ENCODE measurements at places on chromosomes 2 and 18.
A peak's percentile ranks its signal among the peaks of the same experiment; 100 is the strongest.

DNA sequence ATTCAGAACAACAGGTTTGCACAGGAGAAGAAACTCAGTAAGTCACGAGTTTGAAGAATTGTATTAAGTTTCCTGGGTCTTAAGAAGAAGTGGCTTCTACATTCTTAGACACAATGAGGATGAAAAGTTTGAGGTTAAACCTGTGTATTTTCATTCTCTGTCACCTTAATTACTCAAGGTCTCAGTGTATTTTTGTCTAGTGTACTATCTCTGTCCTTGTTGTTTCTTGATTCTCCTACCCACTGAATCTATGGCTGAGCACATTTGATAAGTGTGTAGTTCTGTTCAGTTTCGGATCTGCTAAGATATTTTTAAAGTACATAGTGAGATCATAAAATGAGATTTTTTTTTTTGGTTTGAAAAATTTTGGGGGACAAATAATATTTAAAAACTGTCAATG lies 460.7 kb downstream of the NRXN1 start:
- DNase-seq: no peak

GRCh38 chr18:28690836-28691495 lies 514.0 kb upstream of the CDH2 start:
- DNase-seq: no peak

GRCh38 chr18:7575465-7576028 lies 8.4 kb downstream of the PTPRM start:
- no peak for DNase-seq

DNA sequence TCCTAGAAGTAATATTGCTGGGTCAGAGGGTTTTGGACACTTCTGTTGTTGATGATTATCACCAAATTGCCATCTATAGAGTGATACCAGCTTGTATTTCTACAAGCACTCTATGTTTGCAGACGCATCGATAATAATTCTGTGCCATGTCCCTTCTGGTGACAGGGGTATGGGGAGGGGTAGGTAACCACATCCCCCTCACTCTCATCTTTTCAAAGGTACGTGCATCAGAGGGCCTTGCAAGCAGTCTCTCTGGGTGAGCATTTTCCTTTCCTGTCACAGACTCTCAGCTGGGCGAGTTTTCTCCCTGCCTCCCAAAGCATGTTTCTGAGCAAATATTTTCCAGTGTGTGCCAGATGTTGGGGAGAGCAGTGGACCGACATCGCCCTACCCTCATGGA lies 98.0 kb downstream of the SMAD7 start:
- no peak for DNase-seq

GRCh38 chr2:36705326-36706020 lies 9.0 kb downstream of the VIT start:
- no peak for DNase-seq

DNA sequence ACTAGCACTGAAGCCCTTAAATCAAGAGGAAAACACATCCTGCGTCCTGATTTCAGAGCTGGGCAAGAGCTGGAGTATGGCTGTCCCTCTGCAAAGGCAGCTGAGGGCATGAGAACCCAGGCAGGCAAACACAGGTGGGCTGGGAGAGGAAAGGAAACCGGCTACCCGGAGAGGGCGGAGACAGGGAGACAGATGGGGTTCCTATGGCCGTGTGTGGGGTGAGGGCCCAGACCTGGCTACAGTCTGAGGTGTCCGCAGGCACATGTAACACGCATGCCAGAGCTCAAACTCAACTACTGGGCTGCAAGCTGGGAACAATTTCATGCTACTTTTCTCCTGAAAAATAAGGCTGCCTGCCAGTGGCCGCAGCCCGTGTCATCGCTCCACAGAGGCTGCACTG lies 2.7 kb downstream of the COPS9 start:
- DNase-seq: no peak

- DNase-seq: no peak
These were observed 70.3 kb upstream of the EPHA4 start for GRCh38 chr2:221642447-221642846.

GRCh38 chr18:3455090-3455635 lies 5.2 kb downstream of the TGIF1 start:
- DNase-seq: no peak

- no peak for DNase-seq
These were observed 111.5 kb upstream of the CNGA3 start for GRCh38 chr2:98234776-98235175.

GRCh38 chr2:36445185-36445866 lies 89.7 kb downstream of the CRIM1 start:
- no peak for DNase-seq

DNA sequence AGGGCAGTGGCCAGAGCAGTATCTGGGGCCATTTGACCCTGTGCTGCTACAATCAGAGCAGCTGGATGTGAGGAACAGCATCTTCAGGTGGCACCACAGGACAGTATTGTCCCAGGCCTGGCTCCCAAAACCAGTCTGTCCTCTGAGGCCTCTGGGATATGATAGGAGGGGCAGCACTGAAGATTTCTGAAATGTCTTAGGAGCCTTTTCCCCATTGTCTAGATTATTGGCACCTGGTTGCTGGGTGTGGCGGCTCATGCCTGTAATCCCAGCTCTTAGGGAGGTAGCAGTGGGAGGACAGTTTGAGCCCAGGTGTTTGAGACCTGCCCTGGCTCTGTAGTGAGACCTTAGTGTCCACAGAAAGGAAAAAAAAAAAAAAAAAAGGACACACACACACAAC lies 270.6 kb upstream of the FBXO11 start:
- no peak for DNase-seq

- peak; percentile 14 for DNase-seq
These were observed 35.0 kb upstream of the LRP1B start for GRCh38 chr2:142165790-142166189.

DNA sequence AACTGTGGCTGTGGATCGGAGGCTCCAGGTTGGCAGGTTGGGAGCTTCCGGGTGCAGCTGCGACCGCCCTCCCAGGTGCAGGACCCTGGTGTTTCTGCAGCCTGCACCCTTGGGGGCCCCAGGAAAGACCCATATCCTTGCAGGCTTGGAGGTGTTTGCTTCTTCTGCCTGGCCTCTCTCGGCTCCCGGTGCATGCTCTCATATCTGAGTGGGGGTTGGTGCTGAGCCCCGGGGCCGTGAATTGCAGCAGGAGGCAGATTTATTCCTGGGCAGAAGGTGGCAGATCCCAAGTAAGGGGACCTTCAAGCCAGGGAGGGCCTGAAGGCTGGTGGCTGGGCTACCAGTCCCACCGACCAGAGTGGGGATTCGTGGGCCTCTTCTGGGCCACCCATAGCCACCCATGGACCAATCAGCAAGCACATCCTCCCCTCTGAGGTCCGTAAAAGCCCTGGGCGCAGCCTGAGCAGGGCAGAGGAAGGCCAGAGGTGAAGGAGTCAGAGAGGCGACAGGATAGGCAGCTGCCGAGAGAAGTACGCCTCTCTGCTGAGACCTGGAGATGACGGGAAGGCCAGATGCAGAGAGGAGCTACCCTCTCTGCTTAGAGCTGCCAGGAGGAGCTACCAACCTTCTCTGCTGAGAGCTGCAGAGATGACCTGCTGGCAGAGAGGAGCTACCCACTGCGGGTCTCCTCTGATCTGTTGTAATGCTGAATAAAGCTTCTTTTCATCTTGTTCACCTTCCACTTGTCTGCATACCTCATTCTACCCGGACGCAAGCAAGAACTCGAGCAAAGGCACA lies 1279.0 kb upstream of the LRRTM1 start:
- no peak for DNase-seq

DNA sequence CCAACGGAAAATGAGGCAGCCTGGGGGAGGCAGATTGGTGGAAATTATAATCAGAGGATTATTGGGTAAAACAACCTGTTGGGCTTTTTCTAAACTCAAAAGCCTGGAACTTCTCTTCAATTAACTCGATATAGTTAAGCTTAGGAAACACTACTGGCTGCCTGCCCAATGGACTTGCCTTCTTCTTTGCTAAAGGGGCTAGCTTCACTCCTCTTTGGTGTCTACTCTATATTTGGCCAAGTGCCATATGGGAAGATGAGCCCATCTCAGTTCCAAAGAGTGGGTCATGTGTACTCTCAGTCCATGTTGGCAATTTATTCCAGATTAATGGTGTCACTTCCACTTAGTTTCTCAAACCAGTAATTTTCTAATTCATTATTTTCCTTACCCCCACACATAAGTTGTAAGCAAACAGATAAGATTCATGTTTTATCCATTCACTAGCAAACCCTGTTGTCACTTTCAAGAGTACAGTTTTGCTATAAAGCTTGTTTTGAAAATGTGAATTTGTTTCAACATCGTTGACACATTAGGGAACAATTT lies 34.3 kb downstream of the DARS1 start:
- no peak for DNase-seq

- no peak for DNase-seq
These were observed 1.9 kb upstream of the TMEFF2 start for GRCh38 chr2:192196421-192197194.

- no peak for DNase-seq
These were observed 192.2 kb upstream of the FBXO11 start for GRCh38 chr2:48098539-48098938.

GRCh38 chr2:184294831-184295230 lies 303.5 kb upstream of the ZNF804A start:
- no peak for DNase-seq

DNA sequence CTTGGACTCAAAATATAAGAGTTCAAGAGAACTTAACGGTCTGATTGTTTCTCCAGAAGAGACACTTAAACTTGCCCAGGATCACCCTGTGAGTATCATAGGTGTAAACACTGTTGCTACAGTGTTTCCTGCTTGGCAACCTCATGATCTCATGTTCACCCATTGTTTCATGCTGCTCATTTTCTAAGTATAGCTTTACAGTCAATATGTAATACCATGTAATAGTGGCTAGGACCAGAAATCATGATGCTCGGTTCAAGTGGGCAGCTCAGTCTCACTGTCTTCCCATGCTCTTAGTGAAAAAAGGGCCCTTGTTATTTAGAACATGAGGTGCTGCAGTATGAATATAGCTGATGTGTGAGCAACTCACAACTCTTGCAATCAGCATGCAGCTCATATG lies 157.5 kb downstream of the CERS6 start:
- no peak for DNase-seq

All from NCI-H1417 treated with DMSO at 0.1 percent for 48 hours (cell line).